ENCODE measurements at places on chromosomes 13 and 19.
A peak's percentile ranks its signal among the peaks of the same experiment; 100 is the strongest.

DNA sequence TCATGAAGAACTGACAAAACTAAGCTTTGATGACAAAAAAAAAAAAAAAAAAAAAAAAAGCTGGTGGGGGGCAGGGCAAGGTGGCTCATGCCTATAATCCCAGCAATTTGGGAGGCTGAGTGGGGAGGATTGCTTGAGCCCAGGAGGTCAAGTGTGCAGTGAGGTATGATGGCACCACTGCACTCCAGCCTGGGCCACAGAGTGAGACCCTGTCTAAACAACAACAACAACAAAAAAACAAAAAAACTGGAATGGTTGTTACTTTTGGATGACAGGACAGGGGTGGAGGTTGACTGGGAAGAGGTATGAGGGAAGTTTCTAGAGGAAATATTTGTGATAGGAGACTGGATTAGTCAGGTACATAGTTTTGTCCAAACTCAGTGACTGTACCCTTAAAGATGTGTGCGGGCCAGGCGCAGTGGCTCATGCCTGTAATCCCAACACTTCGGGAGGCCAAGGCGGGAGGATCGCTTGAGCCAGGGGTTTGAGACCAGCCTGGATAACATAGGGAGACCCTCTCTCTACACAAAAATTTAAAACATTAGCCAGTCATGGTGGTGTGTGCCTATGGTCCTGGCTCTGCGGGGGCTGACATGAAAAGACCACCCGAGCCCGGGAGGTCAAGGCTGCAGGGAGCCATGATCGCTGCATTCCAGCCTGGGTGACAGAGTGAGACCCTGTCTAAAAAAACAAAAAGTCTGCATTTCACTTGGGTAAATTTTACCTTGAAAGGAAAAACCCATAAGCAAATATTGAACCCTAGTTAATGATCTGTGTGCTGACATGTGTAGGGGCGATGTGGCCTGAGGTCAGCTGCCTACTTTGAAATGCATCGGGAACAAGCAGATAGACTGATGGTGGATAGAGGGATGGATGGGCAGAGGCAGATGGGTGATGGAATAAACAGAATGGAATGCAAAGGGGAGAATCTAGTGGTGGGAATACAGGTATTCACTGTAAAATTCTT, 37.0 kb downstream of the CERS4 start:
- no peak for DNase-seq

- peak; percentile 44 for DNase-seq
These were observed 44.5 kb upstream of the GTF3A start for GRCh38 chr13:27379694-27380641.

- no peak for DNase-seq
These were observed 10.7 kb downstream of the ZNF470 start for GRCh38 chr19:56577719-56578602.

GRCh38 chr13:64256751-64257150, 2841.1 kb upstream of the PCDH20 start:
- no peak for DNase-seq

DNA sequence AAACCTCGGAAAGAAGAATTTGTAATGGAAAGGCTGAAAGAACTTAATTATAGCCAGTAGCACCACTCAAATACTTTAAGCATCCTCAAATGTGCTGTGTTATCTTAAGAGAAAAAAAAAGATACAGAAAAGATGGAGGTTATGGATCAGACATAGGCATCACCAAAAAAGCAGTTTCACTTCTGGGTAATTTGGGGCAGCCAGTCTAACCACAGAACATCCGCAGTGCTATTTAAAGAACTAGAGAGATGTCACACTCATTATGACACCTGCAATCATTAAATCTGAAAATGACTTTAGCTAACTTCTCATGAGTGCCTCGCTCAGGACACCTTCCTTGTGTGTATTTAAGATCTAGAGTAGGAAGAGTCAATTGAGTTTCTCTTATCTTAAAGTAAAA, 211.8 kb downstream of the RBM26 start:
- DNase-seq, result peak; percentile 33

DNA sequence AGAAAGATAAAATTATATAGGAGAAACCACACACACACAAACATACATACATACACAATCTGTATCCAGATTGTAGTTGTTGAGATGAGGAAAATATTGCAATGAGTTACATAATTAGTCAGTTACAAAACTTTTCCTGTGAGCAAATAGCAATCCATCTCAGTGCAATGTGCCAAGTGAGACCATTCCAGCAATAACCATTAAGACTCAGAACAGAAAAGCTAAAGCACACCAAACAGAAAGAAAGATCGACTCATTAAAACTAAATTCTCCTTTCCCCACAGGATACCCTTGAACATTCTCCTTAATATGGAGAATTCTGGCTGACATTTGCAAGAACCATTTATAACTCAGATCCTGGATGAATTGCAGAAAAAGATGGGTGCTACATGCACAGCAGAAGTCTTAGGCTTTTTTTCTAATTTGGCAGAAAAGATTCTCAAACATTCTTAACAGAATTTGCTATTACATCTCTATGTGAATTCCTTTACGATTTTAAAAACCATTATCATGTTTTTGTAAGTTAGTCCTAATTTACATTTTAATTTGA, 1341.2 kb upstream of the SPRY2 start:
- DNase-seq, result no peak

DNA sequence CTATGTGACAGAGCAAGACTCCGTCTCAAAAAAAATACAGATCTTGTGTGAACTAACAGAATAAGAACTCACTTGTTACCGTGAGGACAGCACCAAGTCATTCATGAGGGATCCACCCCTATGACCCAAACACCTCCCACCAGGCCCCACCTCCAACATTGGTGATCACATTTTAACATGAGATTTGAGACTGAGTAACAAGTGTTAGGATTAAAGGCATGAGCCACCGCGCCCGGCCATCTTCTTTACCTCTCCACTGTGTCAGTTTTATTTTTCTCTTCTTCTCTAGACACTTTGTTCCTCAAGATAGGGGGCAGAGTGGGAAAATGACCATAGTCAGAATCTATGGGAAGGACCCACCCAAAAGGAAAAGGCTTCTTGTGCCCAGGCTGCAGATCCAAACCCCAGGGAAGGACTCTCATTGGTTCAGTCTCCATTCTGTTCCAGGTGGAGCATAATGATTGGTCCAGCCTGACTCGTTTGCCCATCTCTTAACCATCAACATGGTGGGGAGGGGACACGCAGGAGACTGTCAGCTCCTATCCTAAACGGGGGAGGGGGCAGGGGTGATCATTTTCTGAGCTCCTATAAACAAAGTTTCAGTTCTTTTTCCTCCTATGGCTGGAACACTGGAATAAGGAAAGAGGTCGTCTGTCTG, 1.3 kb upstream of the CALM3 start:
- DNase-seq, result no peak

- DNase-seq, result no peak
These were observed 377.0 kb downstream of the DLEU7 start for GRCh38 chr13:50466456-50466855.

GRCh38 chr13:49746111-49746510, 46.4 kb downstream of the KPNA3 start:
- DNase-seq, result no peak

GRCh38 chr13:85108356-85108755, 690.9 kb downstream of the SLITRK6 start:
- no peak for DNase-seq

DNA sequence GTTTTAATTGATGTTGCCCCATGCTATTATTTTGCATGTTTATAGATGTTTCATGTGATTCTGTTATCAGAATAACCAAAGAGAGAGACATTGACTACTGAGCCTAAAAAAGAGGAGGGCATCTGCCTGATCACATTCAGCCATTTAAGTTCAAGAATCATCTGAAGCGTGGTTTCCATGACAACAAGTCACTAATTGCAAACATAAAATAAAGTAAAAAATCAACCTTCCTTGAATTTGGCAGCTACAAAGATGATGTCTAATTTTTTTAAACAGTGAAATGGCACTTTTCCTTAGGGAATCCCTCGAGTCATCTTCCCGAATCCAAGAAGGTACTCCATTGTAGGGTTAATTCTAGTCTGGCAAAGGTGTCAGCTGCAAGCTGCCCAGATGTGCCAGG, 884.2 kb downstream of the DIAPH3 start:
- no peak for DNase-seq

GRCh38 chr13:110109140-110109783, 197.7 kb downstream of the COL4A1 start:
- no peak for DNase-seq

GRCh38 chr13:76758257-76758656, 127.9 kb downstream of the KCTD12 start:
- no peak for DNase-seq

GRCh38 chr13:85833921-85834320, 34.7 kb upstream of the SLITRK6 start:
- no peak for DNase-seq

DNA sequence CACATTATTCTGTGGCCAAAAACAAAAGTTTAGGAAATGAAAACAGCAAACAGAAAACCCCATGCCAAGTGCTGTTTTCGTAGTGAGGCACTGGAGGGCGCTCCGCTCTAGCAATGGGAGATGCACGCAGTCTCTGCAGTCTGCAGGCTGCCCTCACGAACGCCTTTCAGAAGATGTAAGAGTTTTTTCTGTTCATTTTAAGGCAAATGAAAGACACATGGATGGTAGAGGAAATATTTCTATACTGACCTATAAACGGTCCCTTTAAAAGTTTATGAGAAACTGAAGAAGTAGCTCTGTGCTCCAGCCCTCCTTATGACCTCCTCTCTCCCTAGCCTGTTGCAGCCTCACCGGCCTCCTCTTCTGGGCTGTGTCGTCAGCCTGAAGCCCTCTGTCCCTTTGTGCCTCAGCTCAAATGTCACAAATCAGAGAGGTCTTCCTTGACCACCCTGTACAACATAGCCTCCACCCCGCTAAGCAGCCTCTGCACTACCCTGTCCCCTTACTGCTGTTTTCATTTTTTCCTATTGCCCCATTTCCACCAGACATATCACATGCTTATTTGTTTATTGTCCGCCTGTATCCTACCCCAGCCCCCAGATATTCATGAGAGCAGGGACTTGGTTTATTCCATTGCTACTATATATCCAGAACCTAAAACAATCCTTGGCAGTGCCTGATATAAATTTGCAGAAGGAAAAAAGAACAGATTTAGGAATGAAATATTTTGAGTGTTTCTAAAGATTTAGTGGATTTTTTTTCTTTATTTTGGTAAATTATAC, 116.4 kb downstream of the TM9SF2 start:
- no peak for DNase-seq

DNA sequence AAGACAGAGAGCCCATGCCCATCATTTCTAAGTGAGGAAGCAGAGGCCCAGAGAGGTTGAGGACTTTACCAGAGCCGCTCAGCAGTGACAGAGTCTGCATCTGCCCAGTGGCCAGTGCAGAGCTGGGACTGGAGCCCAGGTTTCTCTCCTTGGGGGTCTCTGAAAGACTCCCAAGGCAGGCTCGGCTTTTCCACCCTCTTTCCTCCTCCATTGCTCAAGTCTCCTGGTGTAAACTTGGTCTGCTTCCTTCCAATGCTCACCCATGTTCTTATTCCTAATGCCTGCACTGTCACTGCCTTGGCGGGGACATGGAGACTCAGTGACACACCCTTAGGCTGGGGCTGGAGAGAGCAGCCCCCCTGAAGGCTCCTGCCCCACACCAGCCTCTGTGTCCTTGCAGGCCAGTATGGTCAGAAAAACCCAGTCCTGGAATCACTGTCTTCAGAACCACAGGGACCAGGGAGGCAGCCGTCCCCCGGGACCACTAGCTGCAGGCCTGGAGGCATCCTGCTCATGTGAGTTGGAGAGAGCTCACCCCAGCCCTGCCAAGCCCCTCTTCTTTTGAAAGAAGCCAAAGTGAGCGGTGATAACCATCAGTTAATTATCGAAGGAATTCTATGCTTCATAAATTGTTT, 211.0 kb upstream of the ZNF536 start:
- no peak for DNase-seq

DNA sequence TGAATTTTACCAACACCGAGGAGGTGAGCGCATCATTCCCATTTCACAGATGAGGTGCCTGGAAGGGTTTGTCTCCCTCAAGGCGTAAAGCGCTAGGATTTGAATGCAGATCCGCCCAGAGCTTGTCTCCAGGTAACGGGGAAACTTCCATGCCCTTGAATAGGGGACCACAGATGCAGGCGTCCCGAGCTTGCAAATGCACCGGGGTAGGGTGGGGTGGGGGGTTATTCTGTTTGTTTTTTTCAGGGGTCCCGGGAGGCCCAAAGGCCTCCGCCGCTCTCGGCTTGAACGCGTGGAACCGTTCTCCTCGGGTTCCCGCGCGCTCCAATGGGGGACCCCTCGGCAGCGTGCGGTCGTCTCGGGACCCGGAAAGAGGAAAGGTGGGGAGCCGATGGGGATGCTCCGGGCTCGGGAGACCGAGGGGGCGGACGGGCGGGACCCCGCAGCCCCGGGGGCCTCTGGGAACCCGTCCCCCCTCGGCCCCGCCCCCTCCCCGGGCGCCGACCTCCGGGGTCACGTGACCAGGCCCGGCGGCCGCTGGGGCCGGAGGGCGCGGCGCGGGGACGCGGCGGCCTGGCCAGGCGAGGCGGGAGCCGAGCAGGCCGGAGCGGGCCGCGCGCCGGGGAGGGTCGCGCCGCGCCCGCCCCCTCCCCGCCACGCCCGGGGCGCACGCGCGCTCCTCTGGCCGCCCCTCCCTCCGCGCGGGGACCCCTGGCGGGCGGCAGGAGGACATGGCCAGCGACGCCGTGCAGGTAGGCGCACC, at the start of gene PKN1:
TSS of gene PKN1 (plus strand) at position 516 of the 763 bp plus-strand sequence. CDS start at position 732, 216 bp downstream.
- DNase-seq, result no peak

GRCh38 chr19:2680808-2681207, 21.7 kb downstream of the GNG7 start:
- no peak for DNase-seq

GRCh38 chr19:2700660-2701360, 1.7 kb downstream of the GNG7 start:
- no peak for DNase-seq

DNA sequence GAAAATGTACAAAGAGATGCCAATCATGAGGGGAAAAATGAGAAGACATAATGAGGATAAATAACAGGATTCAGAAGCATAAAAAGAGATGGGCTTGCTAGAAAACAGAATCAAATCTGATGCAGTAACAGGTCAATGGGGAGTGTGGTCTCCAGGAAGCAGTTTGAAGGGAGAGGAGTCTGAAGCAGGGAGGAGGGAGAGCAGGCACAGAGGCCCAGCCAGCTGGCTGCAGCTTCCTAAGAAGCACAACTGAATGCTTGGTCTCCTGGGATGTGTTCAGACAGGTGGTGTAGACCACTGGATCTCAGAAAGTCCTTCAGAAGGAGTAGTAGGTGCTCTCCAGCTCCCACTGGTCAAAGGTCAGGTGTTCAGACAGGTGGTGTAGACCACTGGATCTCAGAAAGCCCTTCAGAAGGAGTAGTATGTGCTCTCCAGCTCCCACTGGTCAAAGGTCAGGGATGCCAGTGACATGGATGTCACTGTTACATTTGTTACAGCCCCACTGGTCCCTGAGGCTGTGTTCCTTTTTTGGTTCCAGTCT, 68.3 kb upstream of the UBAC2 start:
- DNase-seq, result no peak

DNA sequence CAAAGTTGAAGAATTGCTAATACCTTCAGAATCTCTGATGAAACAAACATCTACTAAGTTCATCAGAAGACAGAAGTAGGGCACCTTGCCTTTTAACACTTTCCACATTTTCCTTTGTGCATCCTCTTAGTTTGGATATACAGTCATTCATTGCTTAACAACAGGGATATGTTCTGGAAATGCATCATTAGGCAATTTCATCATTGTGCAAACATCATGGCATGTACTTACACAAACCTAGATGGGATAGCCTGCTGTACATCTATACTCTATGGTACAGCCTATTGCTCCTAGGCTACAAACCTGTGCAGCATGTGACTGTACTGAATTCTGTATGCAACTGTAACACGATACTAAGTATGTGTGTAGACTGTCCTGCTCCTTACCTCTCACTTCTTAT, 169.8 kb downstream of the SUCLA2 start:
- no peak for DNase-seq

GRCh38 chr13:31896427-31896826, 135.1 kb upstream of the FRY start:
- DNase-seq, result no peak
